ENCODE measurements at places on chromosomes 3 and 15.

- no peak for DNase-seq
Measured at GRCh38 chr15:67977414-67978089, 76.6 kb upstream of the PIAS1 start.

- DNase-seq, result no peak
Measured at GRCh38 chr3:101823525-101823924, 25.8 kb upstream of the NFKBIZ start.

DNA sequence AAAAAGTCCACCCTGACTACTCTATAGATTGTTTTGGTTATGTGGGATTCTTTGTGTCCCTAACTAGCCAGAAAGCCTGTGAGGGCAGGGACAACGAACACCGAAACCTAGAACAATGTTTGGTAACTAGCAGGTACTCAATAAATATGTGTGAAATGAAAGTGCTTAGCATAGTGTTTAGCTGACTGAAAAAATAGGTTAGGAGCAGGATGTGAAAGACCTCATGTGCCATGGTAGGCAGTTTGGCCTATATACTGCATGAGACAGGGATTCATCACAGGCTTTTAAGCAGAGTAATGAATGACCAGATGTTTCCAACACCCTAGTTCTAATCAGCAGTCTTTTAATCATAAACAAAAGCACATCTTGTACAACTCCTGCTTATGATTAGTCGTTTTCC lies 64.2 kb downstream of the MYO5A start:
- DNase-seq, result no peak

DNA sequence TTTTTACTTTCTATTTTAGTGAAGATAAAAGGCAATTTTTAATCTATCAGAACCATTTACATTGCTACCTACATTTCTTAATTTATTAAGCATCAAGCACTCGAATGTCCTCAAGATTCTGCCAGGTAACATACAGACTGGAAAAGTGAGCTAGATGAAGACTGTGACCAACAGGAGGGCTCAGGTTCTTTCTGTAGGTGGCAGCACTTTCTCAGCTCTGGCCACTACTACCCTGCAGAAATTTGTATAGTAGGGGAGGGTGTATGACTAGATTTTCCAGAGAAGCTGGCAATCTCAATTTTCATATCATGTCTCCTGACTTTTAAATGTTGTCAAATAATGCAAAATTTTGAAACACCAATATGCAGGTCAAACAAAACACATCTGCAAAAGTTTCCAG lies 165.0 kb upstream of the SUCLG2 start:
- no peak for DNase-seq

GRCh38 chr3:180913581-180914404 lies 1.3 kb downstream of the FXR1 start:
- no peak for DNase-seq

- no peak for DNase-seq
Measured at GRCh38 chr3:177602601-177603147, 405.4 kb upstream of the TBL1XR1 start.

GRCh38 chr15:63469190-63469589 lies 35.2 kb upstream of the USP3 start:
- no peak for DNase-seq

DNA sequence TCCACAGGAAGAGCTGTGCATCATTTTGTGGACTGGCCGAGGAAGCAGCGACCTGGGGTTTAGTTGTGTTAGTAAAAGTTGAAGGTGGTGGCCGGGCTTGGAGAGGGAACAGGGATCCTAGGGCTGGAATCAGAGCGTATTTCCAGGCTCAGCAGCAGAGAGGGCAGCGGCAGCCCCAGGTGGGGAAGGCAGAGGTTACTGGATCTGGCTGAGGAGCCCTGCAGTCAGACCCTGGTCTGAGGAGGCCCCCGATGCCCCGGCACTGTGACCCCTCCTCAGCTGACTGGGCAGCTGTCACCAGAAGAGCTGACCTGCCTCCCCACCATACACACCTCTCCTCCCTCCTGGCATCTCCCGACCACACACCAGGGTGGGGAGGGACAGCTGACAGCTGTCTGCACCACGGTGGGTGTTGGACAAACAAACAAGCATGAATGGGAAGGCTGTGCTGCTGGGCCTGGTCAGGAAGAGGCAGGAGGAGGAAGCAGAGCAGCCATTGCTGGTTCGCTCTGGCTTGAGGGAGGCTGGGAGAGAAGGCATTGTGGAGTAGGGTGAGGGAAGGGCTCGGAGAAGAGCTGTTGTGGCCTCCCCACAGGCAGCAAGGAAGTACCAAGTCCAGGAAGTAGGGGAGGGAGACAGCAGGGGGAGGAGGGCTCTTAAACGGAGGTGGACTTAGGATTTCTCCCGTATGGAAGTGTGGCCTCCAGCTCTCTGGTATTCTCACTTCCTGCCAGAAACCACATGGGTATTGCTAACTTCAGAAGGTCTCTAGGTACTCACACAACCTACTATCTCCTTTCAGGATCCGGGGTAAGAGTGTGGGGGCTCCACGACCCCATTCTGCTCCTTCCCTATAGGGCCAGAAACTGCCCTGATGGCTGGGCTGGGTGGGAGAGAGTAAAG lies 49.5 kb upstream of the HACD2 start:
- DNase-seq, result no peak

- DNase-seq, result no peak
Measured at GRCh38 chr15:70202756-70203155, 105.0 kb upstream of the TLE3 start.

DNA sequence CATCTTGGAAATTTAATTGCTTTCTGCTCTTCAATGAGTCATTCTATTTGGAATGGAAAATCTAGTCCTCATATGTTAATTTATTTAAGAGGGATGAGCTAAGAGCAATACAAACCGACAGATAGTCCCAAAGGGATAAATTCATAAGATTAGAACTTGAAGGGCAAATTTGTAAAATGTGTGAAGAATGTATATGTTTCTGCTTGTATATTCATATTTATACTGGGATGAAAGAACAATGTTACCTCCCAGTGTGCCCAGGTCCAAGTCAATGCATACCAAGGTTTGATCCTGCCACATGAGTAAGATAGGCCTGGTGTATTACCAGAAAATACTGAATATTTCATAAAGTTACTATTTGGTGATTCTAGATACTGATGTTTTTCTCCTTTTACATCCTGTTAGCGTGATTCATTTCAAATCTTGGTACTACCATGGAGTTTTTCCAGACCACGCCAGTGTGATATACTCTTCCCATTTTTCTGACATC lies 255.6 kb upstream of the SEMA6D start:
- DNase-seq, result no peak

DNA sequence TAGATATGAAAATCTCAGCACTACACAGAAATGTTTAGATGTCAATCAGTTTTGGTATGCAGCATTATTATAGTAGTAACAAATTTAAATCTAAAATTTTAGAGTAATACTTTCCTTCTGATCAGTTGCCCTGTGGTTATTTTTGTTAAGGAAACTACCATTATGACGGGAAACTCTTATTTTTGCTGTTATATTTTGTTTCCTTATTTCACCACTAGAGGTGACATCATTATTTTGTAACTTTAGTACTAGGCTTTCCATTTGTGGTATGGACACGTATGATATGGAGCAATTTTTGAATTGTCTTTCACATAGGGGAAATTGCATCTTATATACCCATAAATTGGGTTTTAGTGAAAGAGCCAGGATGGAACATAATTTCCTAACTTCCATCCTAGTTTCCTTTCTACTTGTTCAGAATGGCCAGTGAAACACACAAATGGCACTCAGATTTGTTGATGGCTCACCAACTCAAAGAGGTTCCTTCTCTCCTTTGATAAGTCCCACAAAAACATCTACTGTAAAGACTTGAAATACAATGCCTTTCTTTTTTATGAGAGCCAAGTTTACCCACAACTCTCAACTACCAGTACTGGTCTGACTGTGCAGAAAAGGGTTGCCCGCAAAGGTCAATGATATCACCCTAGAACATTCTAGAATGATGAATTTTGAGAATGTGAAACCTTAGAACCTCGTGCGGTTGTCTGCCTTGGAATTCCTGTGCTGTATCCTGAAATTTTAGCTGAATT lies 19.4 kb upstream of the PPP4R2 start:
- no peak for DNase-seq

GRCh38 chr3:61936344-61936937 lies 375.1 kb downstream of the PTPRG start:
- no peak for DNase-seq

DNA sequence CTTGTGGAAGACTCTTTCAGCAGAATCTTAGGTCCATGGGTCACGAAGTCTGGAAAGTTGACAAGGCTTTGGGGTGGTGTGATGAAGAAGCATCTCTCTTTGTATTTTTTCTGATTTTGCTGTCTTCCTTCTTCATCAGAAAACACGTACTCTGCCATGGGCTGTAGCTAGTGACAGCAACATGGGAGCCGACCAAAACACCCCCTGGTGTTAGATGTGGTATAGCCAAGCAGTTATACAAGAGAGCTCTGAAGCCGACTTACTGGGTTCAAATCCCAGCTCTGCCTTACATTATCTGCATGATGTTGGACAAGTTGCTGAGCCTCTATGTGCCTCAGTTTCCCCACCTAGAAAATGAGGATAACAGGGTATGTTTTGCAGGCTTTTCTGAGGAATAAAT lies 32.9 kb upstream of the LYZL4 start:
- DNase-seq, result no peak

GRCh38 chr3:56754741-56755417 lies 46.9 kb downstream of the ARHGEF3 start:
- DNase-seq, result peak; percentile 14

DNA sequence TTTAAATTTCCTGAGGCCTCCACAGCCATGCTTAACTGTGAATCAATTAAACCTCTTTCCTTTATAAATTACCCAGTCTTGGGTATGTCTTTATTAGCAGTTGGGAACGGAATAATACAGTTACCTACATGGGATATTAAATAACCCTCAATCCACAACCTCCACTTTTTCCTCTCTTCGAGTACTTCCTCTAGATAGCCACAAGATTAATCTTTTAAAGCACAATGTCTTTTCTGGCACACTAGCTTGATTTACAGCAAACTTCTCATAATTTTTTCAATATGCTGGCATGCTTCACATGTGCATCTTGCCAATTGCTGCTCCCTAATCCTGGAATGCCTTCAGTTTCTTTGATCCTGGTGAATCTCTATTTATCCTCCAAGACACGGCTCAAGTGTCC lies 92.2 kb downstream of the P2RY1 start:
- no peak for DNase-seq

DNA sequence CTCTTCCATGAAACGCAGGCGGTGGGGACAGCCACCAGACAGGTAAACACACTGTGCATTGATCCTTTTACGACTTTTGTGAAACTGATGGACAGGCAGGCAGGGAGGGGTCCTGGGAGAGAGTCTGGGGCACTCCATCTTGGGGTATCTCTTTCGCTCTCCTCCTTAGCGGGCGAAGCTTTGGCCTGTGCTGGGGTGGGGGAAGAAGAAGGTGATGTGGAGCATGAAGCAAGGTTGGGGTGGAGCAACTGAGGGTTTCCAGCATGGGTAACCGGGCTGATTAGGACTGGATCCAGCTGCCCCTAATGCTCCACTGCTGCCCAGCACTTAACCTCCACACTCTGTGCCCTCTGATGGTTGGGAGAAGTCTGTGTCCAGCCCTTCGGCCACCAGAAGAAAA lies 25.6 kb downstream of the MUC20 start:
- no peak for DNase-seq

GRCh38 chr3:191065181-191065805 lies 133.7 kb upstream of the OSTN start:
- peak; percentile 37 for DNase-seq

DNA sequence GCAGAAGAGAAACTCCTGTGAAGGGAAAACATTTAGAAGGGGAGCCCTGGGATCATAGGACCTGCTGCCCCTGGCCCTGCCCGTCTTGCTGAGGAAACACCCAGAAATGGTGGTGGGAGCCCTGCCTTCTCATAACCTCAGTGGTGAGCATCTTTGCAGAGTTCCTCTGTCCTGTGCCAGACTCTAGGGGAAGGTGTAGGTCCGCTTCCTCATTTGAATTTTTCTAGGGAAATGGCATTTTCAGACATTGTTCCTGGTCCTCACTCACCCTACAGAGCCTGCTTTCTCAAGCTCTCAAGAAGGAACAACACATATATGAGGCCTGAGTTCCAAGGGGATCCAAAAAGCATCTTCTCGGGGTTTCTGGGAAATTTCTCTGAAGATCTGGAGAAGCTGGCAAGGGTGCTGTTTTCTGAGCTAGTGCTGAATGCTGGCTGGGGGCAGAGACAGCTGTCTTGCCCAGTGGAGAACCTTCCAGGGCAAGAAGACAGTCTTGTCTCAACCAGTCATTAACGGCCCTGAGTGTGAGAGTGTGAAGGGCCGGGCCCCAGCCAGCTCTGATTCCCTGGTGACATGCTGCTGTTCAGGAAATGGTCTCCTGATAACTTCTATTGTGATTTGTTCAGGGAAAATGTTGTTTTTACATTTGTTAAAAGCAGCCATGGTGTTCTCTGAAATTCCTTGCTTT lies 283.1 kb upstream of the LRRFIP2 start:
- DNase-seq, result peak; percentile 19

Data from eye (tissue), 1 donor.